AG04450 (cell line): ENCODE measurements at places on chromosomes 12 and 14.

- DNase-seq, result no peak
These were observed 60.2 kb upstream of the STXBP6 start for GRCh38 chr14:25110106-25110505.

DNA sequence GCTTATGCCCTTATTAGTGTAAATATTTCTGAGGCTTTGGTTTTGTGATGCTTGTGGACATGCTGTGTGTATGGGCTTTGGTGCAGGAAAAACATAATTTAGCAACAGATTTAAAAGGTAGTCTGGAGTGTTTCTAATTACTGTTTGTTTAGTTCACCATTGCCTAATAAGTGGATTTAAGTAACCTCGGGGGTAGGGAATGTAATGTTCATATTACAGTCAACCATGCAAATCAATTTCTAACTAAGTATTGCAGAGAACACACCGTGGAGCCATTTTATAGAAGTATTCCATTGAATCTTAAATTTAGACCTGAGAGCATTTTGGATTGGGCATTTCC lies 53.5 kb downstream of the ANO6 start:
- no peak for DNase-seq

GRCh38 chr12:57775044-57775443 lies 2.6 kb downstream of the EEF1AKMT3 start:
- no peak for DNase-seq

DNA sequence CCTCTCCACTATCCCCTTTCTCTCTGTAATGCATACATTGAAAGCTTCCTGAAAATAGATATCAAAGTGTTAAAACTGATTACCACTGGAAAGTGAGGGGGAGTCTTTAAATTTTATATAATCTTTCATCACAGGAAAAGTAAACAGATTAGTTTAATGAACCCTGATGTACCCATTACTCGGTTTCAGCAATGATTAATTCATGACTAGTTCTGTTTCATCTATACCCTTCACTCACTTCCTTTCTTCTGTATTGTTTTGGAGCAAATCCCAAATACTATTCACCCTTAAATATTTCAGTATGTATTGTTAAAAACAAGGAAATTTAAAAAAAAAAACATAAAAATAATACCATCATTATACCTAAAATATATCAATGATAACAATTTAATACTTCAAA lies 67.3 kb upstream of the TMCC3 start:
- no peak for DNase-seq

DNA sequence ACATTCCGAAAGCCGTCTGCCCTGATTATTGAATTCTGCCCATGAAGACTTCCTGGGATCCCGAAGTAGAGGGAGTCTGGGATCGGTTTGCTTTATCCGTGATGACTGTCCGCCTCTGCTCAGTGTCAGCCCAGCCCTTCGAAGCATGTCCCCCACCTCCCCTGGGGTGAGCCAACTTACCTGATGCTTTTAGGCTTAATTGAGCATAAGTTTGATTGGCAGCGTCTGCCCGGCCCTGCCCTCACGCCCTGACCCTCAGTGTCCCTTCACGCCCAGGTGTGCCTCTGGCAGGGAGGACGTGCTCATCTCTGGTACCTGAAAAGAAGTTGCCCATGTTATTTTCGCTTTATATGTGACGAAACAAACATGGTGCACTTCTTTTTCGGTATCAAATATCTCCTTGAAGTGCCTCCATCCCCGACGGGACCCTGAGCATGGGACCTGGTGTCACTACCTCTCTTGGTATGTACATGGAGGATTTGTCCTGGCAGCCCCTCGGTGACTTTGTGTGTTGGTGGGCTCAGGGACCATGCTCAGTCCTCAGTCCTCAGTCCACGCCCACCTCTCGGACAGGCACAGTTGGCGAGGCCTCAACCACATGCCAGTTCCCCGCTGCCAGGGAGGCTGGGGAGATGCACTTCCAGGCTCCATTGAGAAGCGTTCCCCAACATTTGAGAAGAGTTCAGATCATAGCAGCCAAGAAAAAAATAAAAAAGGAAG lies 130.1 kb upstream of the RTL1 start:
- no peak for DNase-seq
